ENCODE measurements at places on chromosomes 12 and 14.

DNA sequence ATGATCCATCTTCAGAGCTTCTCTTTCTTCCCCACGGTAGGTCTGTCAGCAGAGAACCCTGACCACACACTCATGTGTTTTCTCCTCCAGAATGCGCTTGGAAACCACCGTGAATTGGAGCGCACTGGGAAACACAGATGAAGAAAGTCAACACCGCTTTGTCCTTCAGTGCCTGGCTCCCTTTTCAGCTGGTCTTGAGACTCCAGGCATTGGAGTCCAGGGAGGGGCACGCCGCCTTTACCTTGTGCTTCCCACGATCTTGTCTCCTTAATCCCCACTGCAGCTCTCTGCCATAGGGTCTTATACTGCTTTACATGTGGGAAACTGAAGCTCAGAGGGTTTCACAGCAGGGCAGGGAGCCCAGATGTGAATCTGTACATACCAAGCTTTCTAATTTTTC lies 1.1 kb downstream of the FAM90A1 start:
- DNase-seq = no peak

DNA sequence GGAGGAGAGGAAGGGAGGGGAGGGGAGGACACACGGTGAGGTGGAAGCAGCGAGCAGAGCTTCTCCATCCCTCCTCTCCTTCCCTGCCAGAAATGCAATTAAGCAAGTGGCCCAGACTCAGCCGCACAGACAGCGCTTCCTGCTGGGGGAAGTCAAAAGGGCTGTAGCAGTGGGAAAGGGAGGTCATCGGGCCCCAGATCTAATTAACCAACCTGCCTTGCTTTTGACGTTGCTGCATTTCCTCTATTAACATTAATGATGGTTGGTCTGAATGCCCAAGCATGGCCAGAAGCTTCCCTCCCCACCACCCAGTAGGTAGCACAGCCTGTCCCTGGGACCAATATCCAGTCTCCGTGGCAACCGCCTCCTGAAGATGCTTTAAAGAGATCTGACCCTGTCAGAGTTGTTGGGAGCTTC lies 4.6 kb upstream of the NGB start:
- DNase-seq = no peak

DNA sequence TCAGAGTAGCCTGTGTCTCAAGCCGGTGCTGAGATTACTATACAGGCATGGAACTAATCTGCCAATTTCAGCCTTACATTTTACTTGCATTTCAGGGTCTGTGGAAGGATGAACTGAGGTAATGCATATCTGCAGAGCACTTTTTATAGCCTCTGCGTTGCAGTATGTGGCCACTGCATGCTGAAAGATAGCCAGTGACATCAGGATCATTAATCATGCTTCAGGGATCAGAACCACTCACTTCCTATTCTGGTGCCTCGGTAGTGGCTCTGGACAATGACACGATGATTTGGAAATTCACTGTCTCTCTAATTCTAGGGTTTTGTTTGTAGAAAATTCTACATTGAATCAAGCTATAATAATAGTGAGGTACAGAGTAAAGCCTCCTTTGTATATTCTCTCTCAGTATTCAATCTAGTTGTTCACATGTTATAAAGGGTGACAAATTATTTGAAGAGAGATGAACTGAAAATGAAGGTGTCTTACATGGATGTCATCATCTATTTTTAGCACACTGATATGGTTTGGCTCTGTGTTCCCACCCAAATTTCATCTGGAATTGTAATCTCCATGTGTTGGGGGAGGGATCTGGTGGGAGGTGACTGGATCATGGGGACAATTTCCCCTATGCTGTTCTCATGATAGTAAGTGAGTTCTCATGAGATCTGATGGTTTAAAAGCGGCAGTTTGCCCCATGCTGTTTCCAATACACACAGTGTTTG lies 554.3 kb upstream of the MIS18BP1 start:
- DNase-seq = no peak

- no peak for DNase-seq
Measured at GRCh38 chr12:132310181-132311040, 19.0 kb downstream of the GALNT9 start.

GRCh38 chr14:101077481-101078074 lies 174.1 kb upstream of the RTL1 start:
- no peak for DNase-seq

DNA sequence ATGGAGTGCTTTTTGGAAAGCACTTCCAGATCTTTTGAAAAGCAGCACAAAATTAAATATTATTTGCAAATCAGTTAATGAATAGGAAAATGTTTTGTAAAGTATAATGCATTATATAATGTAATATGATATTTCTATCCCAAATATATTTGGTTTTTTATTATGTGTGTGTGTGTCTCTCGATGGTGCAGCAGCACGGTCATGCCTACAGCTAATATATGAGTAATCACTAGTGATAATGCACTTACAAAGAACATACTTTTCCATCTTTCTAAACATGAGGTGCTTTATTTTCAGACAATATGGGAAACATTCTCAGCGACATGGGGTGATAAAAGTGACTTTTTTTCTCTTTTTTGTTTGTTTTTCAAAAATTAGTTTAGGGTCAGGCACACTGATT lies 1.3 kb upstream of the EEA1 start:
- no peak for DNase-seq

DNA sequence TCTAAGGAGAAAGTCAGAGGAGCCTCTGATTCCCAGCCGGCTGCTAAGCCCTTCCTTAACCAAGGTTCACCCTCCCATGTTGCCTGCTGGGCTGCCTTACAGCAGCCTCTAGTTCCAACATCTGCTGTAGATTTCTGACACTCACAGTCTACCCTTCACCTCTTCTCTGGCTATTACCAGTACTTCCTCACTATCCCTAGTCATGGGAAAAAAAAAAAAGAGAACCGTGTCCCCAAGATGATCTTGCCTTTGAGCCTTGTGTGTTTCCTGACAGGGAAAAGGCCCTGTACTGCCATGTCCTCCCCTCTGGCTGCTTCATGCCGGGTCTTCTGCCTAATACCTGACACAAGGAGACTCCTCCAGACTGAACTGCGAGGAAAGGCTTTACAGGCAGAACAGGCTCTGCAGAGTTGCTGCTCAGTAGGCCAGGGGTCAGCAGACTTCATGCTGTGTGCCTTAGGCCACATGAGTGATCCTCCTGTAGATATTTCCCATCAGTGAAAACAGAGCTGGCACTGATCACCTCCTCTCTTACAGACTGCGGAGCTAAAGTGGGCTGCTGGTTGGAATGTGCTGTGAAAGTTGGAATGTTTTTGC lies 46.8 kb downstream of the PRKCH start:
- no peak for DNase-seq

DNA sequence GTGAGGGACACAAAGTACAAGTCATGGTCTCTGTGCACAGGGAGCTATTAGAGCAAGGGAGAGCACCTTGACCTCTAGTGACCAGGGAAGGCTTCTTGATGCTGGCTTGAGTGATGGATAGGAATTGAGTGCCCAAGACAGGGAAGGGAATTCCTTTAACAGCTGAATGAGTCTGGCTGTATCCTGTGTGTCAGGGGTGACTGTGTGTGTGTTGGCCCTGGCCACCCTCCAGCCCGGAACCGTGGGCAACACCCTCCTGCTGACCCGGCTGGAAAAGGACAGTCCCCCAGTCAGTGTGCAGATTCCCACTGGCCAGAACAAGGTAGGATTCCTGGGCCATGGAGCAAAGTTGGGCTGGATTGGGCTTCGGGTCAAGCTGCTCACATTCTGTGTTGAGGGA lies 5.5 kb upstream of the PFDN5 start:
- DNase-seq = no peak

GRCh38 chr12:6292606-6293005 lies 17.9 kb upstream of the PLEKHG6 start:
- DNase-seq = no peak

- DNase-seq = no peak
Measured at GRCh38 chr14:61891170-61891569, 128.9 kb downstream of the SNAPC1 start.

DNA sequence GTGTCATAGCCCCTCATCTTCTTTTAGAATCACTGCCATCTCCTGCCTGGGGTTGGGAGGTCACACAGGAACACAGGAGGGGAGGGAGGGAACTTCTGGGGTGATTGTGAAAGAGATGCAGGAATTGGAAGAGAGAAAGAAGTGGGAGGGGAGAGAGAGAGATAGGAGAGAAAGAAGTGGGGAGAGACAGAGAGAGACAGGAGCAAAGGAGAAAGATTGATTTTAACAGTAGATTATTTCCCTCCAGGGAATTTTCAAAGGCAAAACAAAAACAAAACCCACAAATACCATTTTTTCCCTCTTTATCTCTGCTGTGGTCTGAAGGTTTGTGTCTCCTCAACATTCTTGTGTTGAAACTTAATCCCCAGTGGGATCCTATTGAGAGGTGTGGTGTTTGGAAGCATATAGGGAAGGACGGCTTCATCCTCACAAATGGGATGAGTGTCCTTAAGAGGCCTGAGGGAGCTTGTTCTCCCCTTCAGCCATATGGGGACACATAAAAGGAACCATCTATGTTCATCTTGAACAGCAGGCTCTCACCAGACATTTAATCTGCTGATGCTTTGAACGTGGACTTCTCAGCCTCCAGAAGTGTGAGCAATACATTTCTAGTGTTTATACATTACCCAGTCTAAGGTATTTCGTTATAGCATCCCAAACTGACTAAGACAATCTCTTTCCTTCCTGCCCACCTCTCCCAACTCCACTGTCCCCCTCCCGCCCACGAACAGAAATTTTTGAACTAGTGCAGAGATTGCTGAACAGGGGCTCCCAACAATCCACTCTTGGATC lies 134.9 kb upstream of the MAX start:
- DNase-seq = no peak

DNA sequence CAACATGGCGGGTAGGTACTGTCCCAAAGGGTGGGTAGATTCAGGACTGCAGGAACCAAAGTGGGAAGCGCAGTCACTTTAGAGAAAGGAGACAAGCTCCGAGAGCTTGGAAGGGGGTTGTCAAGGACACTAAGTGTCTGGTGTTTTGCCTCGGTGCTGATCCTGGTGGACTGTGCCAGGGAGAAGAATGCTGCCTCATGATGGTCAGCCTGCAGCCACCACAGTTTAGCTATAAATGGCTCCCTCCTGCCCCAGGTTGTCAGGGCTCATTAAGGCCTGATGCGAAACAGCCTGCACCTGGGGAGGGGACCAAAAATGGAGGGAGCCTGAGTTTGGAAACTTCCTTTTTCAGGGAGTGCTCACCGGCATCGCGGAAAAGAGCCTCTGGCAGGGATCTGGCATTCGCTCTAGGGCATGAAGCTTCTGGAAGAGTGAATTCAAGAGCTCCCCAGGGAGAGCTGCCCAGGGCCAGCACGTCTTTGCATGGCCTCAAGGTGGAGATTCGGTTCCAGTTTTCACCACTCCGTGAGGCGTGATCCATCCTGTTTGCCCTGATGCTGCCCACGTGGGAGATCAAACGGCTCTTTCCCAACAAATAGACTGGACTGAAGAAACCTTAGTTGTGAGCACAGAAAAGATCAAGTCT lies 164.0 kb downstream of the FOXN3 start:
- DNase-seq = no peak

DNA sequence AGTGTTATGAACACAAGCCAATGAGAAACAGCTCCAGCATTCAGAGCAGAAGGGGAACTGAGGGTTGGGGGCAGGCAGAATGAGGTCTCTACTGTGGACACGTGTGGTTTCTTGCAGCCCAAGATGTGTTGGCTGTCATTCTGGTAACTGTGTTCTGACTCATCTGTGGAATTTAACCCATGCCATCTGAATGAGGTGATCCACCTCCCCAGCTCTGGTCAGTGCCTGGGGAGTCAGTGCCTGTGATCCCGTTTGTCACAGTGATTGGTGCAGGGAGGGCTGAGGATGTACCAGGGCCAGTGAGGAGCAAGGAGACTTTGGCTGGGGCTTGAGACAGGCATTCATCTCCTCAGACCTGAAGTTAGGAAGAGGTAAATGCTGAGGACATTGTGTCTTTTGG lies 216.8 kb downstream of the MSRB3 start:
- DNase-seq = no peak

DNA sequence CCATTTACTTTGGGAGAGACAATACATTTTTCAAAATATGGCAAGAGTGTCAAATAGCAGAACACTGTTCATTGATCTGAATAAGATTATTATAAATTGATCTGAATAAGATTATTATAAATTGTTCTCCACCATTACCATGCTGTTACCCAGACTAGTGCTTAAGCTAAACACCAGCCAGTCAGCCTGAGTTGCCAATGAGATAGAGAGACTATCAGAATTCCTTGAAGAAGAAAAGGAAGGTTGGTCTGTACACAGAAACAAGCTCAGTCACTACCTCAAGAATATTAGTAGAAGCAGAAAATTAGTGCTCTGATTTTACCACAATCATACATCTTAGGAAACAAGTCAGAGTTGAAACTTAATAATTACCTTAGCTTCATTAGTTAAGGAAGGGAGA lies 469.8 kb downstream of the FOXG1 start:
- no peak for DNase-seq

GRCh38 chr12:110649341-110649847 lies 35.5 kb downstream of the TCTN1 start:
- no peak for DNase-seq

- DNase-seq = no peak
Measured at GRCh38 chr12:106345746-106346145, 11.8 kb upstream of the POLR3B start.

GRCh38 chr12:131095826-131096680 lies 142.3 kb downstream of the ADGRD1 start:
- no peak for DNase-seq

DNA sequence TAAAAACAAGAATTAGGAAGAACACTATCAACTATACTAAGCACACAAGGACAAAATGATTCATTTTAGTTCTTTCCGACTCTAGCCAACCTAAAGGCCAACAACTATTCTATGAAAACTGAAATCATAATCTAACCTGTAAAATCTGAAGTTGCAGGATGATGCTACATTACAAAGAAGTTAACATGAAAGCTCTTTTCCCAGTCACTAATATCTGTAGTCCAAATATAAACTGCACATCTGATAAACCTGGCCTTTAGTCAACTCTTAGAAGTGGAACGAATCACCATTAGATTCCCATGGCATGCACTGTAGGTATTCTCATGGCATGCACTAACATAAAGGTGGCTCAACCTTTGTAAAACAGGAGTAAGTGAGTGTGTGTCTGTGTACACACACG lies 41.7 kb downstream of the BLTP3B start:
- no peak for DNase-seq

GRCh38 chr14:49896966-49897365 lies 4.1 kb downstream of the ARF6 start:
- no peak for DNase-seq
